ENCODE measurements at places on chromosomes 7 and 10.

DNA sequence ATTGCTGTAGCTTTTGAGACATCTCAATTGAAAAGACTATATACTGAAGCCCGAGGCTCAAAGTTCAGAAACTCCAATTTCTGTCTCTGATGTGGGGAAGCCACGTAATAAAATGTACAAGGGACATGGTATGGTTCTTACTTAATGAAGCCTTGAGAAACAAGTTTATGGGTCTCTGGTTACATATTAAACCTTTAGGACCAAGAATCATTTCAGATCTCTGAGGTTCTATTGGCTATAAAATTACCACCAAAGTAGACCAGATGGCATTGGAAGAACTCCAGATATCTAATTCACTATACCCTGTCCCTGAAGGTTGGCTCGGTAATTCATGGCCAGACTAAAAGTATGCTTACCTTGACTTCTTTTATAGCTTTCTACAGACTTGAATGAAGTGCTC lies 23.7 kb downstream of the STAMBPL1 start:
- no peak for DNase-seq

DNA sequence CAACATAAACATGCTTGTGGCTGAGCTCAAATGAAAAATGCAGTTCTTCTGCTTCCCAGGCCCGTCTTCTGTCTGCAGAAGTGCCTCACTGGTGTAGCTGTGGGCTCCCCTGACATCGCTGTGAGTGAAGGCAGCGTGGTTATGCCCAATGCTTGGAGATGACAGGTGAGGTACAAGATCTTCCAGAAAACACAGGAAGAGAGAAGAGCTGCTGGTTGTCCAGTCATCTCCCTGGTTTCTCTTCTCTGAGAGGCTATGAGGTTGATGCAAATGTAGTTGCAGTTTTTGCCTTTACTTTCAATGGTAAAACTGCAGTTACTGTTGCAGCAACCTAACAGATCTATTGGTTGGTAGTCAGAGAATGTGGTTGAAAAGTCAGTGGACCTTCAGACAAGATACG lies 223.6 kb downstream of the GATA3 start:
- DNase-seq = no peak

DNA sequence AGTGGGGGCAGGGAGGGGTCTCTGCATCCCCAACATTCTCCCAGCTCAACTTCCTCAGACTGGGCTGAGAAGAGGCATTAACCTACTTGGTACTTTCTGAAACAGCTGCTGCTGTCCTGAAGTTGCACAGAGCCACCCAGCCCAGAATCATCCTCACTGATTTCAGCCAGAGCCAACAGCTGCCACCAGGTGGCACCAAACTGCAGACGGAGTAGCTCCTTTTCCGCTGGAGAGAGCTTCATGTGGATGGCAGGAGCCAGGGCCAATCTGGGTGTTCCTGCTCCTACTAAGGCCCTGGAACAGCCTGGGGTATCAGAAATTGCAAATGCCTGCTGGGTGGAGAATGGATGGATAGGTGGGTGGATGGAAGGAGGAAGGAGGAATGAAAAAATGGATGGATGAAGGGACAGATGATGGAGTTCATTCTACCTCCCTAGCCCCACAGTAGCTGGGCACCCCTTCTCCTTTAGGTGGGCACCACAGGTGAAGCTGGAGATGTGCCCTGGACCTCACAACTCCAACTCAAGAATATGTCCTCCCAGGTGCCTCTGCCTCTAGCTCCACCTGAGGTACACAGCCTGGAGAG lies 11.8 kb upstream of the DRGX start:
- DNase-seq = peak; percentile 92

DNA sequence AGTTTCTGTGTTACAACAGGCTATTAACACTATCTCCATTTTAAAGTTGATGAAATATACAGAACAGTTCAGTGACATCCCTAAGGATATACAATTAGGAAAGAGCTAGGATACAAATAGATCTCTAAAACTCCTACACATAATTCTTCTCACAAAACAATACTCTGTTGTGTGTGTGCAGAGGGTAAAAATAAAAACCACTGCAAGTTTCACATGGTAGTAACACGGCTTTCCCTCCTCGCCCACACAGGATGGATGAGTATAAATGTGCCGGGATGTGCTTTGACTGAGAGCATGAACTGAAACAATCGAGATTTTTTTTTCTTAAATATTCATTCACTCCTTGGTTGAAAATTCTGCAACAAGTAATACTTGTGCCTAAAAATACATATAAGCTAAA lies 131.5 kb upstream of the C1QL3 start:
- no peak for DNase-seq

DNA sequence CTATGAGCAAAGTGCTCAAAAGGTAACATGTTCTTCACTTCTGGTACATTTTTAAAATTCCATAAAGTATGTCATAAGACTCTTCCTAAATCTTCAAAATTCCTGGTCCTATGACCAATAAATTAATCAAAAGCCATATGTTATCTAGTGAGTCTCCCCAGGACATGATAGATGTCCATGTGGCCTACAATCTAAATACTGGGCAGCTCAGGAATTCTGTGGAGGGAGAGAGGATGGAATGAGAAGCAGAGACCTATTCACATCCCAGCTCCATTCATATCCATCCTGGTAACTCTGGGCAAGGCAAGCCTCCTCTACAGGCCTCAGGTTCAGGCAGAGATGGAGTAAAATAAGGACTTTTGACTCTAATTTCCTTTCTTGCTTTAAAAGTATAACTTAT lies 224.8 kb downstream of the MTERF1 start:
- DNase-seq = no peak
